Anterior cingulate cortex (tissue), 58 donors: ENCODE measurements at places on chromosomes 12 and 14.
A peak's percentile ranks its signal among the peaks of the same experiment; 100 is the strongest.

- DNase-seq = no peak
Observed at GRCh38 chr12:112151766-112152541, 26.6 kb downstream of the TRAFD1 start.

DNA sequence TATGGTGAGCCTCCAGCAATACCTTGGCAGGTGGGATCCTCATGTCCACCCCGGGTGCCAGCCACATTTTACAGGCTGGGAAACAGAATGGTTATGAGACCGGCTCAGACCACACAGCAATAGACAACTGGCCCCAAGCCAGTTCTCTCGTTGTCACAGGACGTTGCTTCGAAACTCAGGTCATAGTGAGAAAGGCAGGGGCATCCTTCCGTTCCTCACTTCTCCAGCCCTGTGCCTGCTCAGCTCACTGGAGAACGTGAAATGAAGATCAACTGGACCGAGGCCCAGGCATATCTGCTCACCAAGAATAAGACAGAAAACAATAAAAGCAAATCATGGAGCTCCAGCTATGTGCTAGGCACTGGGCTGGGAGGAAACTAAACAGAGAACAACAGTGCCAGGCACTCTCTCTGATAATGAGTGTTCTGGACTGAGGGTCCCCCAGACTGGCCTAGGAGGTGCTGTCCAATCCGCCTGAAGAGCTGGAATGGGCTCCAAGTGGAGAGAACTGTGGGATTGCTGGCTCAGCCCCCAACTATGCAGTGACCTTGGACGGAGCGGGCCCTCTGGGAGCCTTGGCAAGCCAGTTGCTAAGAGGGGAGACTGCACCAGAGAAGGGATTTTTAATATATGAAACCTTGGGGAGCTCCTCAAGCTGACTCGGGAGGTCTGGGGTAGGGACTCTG, 18.8 kb upstream of the FAIM2 start:
- DNase-seq = no peak

DNA sequence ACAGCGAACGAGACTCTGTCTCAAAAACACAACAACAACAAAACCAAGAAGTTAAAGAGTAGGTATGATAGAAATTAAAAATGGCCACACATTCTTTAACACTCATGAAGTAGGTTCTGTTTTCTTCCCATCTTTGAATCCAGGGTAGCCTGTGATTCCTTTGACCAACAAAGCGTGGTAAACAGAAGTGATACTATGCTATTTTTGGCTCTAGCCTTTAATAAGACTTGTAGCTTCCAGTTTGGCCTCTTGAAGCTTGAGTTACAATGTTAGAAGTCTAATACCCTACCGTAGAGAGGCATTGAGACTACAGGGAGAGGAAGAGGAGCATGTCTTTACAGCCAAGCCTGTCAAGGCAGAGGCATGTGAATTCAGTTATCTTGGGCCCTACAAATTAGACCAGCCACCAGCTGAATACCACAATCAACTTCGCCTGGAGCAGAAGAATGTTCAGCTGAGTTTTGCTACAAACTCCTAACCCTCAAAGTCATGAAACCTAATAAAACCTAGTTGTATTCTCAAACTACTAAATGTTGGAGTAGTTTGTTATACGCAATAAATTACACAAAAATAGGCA, 4.9 kb upstream of the NEMF start:
- no peak for DNase-seq

DNA sequence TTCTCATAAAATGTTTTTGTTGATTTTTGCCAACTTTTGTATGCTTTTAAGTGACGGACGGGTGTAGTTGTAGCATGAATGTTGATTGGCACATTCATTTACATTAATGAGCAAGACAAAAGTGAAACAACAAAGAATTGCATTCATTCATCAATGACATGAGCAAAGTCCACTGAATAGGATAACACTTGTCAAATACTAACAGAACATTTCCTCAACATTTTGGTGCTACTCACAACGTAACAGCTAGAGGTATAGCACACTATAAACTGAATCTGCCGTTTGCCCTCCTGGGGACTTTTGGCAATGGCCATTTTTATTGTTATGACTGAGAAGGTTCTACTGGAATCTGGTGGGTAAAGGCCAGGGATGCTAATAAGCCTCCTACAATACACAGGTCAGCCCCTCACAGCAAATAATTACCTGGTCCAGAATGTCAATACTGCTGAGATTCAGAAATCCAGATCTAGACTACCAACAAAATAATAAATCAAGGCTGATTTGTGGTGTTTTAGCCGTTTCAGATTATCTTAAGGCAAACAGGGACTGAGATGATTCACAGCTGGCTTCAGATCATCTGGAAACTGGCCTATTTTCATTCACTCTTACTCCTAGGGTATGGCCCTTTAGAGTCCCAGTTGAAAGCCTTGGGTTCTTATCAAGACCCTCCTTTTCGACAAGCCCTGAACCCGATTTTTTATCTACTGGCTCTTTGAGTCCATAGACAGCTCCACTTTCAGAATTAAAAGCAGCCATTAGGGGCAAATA, 22.5 kb upstream of the CDKN3 start:
- no peak for DNase-seq

GRCh38 chr14:103500148-103500990, 22.3 kb downstream of the CKB start:
- DNase-seq = peak; percentile 99

- DNase-seq = no peak
Observed at GRCh38 chr12:50961708-50962107, 9.4 kb downstream of the HIGD1C start.

DNA sequence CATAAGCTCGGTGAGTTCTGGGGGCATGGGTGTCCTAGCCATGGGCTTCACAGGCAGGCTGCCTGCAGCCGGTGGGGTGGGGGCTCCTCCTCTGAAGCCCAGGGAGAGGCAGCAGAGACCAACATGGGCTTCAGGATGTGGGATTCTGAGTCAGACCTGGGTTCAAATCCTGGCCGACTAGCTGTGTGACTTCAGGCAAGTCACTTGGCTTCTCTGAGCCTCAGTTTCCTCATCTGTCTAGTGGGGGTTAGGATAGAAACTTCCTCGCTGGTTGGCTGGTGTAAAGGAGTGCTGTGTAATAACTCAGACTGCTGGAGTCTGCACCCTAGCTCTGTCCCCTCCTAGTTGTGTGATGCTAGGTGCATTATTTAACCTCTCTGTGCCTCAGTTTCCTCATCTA, 12.2 kb downstream of the RNFT2 start:
- DNase-seq = no peak

- DNase-seq = no peak
Observed at GRCh38 chr12:94593822-94594442, 56.4 kb downstream of the TMCC3 start.

- DNase-seq = no peak
Observed at GRCh38 chr14:93301821-93302447, 30.9 kb downstream of the BTBD7 start.

DNA sequence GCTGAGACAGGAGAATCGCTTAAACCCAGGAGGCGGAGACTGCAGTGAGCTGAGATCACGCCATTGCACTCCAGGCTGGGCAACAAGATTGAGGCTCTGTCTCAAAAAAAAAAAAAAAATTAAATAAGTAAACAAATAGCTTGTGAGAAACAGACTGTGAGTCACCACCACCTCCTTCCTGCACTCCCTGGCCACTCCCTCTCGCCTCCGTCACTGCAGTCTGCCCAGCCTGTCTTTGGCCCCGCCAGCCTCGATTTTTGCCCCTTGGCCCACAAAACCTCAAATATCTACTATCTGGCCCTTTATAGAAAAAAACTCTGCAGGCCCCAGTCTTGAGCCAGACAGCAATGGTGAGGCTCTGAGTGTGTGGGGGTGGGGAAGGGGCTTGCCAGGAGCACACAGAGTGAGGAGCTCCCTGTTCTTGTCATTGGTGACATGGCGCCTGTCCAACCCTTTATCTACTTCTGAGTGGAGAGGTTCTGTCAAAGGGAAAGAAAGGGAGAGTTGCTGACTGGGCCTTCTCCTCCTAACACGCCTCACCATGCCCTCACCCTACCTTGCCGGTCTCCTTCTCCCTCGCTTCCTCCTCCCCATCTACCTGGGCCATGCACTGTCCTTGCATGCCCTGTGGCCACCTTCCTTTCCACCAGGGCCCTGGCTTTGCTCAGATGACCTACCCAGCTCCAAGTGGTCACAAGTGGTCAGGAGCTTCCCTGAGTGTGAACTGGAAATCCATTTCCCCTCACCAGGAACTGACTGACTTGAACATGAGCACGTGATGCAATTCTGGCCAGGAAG, 22.1 kb downstream of the LGMN start:
- no peak for DNase-seq

DNA sequence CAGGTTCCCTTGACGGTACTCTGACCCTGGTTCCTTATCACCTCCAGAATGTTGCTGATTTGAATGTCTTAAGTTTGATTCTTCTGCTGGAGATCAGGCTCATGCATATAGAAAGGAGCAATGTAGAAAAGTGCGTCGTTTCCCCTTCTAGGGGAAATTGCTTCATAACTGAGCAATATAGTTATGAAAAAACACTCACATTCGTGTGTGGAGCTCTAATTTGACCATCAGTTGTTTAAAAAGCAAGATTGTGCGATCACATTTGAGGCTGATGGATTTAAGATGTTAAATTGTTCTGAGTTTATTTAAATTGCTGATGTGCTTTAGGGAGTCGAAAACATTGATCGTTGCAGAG, 19.2 kb downstream of the PELI2 start:
- no peak for DNase-seq

GRCh38 chr12:4855121-4855924, 54.4 kb upstream of the KCNA1 start:
- DNase-seq = peak; percentile 18

GRCh38 chr12:6148061-6148460, 23.6 kb upstream of the VWF start:
- DNase-seq = no peak

DNA sequence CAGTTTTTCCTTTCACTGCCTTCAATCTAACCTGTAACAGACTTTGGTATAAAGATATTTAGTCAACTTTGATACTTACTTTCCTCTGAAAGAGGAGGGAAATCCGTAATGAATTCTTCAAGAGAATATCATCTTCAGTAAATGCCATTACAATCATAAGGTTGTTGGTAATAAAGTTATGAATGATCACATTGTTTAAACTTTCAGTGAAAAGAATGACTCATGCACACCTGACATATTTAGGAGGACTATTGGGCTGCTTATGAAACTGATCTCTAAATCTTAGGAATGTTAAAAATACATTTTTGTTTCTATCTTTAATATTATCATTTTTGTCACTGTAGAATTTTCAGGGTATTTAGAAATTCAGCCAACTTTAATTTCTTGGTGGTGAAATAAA, 474.7 kb downstream of the SLC16A7 start:
- DNase-seq = no peak

DNA sequence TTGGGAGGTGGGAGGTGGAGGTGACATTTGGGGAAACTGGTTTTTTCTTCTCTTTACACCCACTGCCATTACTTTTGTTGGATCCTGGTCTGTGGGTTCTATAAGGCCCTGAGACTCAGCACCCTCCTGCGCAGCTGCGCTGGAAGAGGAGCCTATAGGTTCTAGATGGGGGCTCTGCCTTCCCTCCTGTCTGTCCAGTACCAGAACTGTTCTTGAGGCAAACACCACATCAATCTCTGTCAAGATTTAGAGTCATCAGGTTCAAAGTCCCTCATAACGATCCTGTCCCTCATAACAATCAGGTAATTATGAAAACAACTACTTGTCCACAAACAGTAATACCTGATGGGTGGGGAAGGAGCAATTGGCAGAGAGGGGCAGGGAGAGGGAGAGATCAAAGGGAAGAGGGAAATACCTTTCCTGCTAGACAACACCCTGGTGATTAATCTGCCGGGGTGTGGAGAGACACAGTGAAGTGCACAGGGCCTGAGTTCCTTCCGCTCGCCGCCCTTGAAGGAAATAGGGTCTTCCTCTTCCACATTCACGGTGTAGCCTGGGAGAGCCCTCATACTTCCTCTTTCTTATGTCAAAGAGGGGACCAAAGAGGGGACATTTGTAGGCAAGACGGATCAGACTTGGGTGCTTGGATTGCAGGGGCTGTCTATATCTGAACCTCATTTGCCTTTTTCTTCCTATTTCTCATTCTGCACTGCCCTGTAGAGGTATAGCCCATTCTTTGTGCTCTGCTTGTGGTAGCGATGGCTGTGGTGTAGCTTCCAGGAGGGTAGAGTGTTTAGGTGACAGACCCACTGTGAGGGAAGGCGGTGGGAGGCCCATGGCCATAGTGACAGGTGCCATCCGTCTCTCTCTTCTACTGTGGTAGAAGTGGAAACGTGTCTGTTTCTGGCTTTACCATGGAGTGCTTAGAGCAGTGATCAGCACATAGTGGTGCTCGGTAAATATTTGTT, 12.6 kb downstream of the GPRC5A start:
- no peak for DNase-seq

- DNase-seq = no peak
Observed at GRCh38 chr12:106837782-106838181, 63.3 kb downstream of the RIC8B start.

DNA sequence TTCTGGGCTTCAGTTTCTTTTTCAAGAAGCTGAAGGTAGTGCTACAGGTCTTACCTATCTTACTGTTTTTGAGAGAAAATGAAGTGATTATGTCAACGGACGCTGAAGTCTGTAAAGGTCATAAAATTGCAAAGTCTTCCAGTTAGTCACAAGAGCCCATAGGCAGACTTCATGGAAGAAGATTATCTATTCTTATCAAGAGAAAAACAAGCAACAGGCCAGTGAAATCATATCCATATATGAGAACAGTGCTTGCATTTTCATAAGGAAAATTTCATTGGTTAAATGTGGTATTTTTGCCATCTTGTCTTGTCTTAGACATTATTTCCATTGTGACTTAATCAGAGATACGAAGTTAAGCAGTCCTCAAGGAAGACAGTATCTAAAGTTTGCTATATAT, 412.7 kb upstream of the SEL1L start:
- DNase-seq = no peak

DNA sequence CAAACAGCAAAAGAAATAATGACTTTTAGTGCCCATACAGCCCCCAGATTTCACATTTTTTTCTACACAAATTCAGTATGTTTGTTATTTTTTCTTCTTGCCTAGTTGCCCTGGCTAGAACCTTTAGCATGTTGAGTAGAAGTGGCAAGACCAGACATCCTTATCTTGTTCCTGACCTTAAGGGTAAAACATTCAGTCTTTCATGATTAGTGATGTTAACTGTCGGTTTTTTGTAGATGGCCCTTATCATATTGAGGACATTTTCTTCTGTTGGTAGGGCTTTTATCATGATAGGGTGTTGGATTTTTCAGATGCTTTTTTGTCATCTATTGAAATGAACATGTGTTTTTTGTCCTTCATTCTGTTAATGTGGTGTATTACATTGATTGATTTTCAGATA, 17.1 kb downstream of the IRAK3 start:
- no peak for DNase-seq

- no peak for DNase-seq
Observed at GRCh38 chr12:62808166-62808879, 126.6 kb downstream of the PPM1H start.

GRCh38 chr12:21478756-21479455, 22.5 kb downstream of the RECQL start:
- DNase-seq = no peak

DNA sequence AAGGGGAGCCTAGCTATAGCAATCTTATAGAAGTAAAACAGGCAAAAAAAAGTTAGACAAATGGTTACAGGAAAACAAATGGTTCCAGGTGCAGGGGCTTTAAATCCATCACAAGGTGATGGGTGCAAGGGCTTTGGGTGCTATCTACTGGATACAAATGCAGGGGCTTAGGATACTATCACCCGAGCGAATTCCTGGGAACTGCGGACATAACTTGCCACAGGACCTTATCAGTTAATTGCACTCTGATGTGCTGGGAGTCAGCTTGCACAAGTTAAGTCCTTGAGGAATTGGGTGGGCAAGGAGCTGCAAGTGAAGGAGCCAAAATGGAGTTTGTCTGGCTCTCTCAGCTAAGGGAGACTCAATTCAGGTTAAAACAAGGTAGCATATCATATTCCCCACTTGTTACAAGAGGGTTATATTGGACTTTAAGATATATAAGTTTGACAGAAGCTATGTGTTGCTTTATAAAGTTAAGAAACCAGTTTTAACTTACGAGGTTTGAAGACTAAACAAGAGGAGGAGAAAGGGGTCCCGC, 115.0 kb upstream of the PZP start:
- DNase-seq = no peak
